ENCODE measurements at places on chromosomes 2 and 18. TPM values are rescaled to one million over a fixed set of nuclear protein-coding genes. Genes with fewer than 3 reads are reported as not detected.

The CAD gene
- 156 TPM for total RNA-seq

The MYO7B gene
- 0.15 TPM for total RNA-seq

The NIFK gene
- total RNA-seq, result 179 TPM

The SPHKAP gene
- total RNA-seq, result not detected

The CTNNA2 gene
- not detected for total RNA-seq

The TRIM43B gene
- total RNA-seq, result not detected

The ZNF396 gene
- total RNA-seq, result 0.99 TPM

The TUBA4B gene
- total RNA-seq, result not detected

The SH3BP4 gene
- not detected for total RNA-seq

The C2orf66 gene
- not detected for total RNA-seq

The CNPPD1 gene
- 58.2 TPM for total RNA-seq

The COL4A4 gene
- not detected for total RNA-seq

The MBP gene
- 53.9 TPM for total RNA-seq

The FOXD4L1 gene
- 0.17 TPM for total RNA-seq

The ERICH2 gene
- total RNA-seq, result not detected

The SCN9A gene
- not detected for total RNA-seq

The RAMP1 gene
- total RNA-seq, result 0.63 TPM

The GPR75 gene
- 2.0 TPM for total RNA-seq

The SH3YL1 gene
- 17.1 TPM for total RNA-seq

The GPR55 gene
- total RNA-seq, result 5.6 TPM

The TRIM43 gene
- total RNA-seq, result not detected

The GPR39 gene
- total RNA-seq, result not detected

The TFPI gene
- total RNA-seq, result not detected

The COL6A3 gene
- 15.8 TPM for total RNA-seq

The EN1 gene
- not detected for total RNA-seq

The SPATA3 gene
- 0.44 TPM for total RNA-seq

The FAM237A gene
- not detected for total RNA-seq

The POTEJ gene
- total RNA-seq, result not detected

The POMC gene
- total RNA-seq, result 5.8 TPM

The PSMA8 gene
- total RNA-seq, result 1.7 TPM

Measured in activated CD8-positive, alpha-beta memory T cell treated with anti-CD3 and anti-CD28 coated beads for 36 hours (primary cell).